ENCODE measurements at places on chromosomes 4 and X.

DNA sequence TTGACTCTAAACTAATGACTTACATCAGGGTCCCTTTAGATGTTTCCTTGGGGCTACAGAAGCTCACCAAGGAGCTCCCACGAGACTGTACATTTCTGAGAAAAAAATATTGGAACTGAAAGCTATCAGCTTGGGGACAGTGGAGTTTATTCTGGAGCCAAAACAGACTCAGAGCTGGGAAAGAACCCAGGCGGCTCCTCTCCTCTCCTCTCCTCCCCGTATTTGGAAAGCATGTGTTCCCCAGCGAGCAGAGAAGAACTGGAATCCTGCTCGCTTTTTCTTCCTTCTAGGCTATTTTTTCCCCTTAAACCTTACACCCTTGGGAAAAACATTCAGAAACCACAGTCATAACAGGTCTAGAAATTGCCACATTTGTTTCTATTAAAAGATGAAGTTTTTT, 4.3 kb upstream of the MAP7D3 start:
- no peak for DNase-seq

DNA sequence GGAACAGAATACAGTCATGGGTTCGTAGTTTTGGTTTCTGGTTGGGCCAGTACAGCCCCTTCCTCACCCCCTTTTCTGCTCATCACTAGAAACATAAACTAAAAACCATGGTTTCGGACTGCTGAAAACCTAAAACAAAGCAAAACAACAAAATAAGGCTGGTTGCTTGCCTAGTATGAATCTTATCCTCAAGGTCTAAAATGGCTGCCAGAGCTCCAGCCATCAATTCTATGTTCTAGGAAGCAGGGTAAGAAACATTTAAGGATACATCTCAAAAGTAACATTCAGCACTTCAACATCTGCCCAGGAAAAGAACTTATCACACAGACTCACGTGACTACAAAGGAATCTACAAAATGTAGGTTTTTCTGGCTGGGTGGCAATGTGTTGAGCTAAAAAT, 31.5 kb downstream of the PPP3CA start:
- no peak for DNase-seq

- DNase-seq = peak; percentile 40
These were observed 332.7 kb upstream of the IGFBP7 start for GRCh38 chr4:57442831-57443291.

DNA sequence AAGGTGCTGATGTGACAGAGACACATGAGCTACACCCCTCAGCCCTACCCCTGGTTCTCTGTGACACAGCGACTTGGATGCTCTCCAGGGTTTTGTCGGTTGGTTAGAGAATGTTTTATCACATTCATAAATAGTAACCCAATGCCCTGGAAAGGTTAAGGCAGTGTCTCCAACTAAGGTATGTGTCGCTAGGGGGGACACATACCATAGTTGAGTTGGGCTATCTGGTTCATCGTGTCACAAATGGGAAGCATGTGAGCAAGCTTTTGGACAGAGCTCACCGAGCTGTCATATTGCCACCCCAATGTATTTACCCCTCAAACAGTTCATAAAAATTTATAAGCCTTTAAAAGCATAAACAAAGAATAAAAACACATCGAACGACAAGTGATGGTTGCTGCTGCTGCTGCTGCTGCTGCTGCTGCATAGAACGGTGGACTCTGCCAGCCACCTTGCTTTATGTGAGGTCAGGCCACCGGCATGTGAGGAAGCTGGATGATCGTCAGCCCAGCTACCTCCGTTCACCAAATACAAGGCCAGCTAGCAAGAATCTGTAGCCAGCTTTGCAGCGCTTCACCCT, 55.9 kb downstream of the STOX2 start:
- DNase-seq = peak; percentile 11

GRCh38 chr4:71254451-71255012, 84.3 kb upstream of the SLC4A4 start:
- no peak for DNase-seq

DNA sequence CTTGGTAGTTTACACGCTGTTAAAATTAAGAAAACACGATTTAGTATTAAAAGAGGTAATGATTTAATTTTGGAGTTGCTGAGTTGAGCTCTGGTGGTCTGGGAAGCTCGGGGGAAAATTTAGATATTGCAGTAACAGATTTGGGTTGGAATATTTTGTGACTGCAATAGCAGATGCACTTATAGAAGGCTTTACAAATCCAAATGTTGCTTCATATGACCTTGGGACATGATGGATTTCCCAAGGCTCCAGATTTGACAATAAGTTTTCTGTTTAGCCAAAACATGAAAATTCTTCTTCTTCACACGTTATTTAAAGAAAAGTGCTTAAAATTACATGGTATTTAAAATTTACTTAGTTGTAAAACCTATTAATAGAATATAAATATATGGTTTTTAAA, 302.0 kb downstream of the SPRY1 start:
- no peak for DNase-seq

GRCh38 chr4:182640932-182641331, 276.3 kb downstream of the DCTD start:
- peak; percentile 88 for DNase-seq

GRCh38 chr4:61094854-61095598, 105.1 kb upstream of the ADGRL3 start:
- no peak for DNase-seq

DNA sequence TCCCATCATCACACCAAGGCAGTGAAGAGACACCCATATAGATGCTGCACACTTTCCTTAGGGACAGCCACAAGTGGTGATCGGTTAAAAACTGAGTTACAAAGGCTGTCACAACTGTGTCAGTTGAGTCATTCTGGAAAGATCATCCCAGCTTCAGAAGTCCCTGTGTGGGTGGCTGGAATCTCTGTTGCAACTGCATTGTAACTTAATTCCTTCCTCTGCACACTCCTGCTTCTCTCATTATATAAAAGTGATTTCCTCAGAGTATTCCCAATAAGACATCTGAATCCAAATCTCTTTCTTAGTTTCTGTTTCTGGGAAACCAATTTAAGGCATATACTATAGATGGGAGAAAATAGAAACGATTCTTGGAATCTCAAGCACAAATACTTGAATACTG, 88.1 kb downstream of the FSTL5 start:
- DNase-seq = no peak

GRCh38 chr4:170769862-170770261, 680.1 kb upstream of the AADAT start:
- no peak for DNase-seq

DNA sequence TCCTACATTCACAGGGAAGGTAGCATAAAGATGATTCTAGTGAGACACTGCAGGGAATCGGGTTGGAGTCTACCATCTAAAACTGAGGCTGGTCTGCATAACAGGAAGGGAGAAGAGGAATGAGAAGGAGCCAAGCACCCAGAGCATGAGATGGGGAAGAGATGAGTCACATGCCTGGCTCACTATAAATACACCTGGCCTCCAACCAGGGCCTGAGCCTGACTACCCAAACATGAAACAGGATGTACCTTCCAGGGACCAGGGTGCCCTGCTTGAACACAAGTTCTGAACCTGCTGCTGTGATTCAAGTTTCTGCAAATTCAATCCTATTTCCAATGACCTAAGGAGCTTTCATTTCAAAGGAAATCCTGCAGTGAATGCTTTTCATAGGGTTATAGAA, 24.9 kb downstream of the CD99L2 start:
- DNase-seq = no peak

DNA sequence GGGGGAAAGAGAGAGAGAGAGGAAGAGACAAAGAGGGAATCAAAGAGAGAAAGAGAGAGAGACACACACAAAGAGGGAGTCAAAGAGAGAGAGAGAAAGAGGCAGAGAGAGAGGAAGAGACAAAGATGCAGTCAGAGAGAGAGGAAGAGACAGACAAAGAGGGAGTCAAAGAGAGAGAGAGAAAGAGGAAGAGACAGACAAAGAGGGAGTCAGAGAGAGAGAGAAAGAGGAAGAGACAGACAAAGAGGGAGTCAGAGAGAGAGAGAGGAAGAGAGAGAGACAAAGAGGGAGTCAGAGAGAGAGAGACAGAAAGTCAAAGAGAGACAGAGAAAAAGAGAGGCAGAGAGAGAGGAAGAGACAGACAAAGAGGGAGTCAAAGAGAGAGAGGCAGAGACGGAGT, 45.5 kb downstream of the MAGEA9 start:
- no peak for DNase-seq

DNA sequence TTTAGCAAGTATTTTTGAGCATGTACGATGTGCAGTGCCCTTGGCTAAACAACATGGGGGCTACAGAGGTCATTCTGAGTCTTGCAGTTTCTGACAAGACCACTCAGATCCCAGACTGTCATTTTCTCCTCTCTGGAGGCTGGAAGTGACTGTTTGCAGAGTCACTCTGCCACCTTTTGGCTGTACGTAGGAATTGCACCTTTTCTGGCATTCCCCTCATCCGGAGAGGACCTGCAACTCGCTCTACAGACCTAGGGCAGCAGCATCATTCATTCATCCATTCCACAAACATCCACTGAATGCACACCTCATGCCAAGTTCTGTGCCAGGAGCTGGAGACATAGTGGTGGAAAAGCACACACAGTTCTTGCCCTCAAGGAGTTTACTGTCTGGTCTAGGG, 160.4 kb upstream of the GPR101 start:
- peak; percentile 18 for DNase-seq

- DNase-seq = no peak
These were observed 21.5 kb downstream of the SLC9A7 start for GRCh38 chrX:46737462-46737861.

- DNase-seq = no peak
These were observed 1.9 kb downstream of the ADGRA3 start for GRCh38 chr4:22514001-22514400.

- DNase-seq = no peak
These were observed 17.1 kb upstream of the TMEM150C start for GRCh38 chr4:82578935-82579334.

DNA sequence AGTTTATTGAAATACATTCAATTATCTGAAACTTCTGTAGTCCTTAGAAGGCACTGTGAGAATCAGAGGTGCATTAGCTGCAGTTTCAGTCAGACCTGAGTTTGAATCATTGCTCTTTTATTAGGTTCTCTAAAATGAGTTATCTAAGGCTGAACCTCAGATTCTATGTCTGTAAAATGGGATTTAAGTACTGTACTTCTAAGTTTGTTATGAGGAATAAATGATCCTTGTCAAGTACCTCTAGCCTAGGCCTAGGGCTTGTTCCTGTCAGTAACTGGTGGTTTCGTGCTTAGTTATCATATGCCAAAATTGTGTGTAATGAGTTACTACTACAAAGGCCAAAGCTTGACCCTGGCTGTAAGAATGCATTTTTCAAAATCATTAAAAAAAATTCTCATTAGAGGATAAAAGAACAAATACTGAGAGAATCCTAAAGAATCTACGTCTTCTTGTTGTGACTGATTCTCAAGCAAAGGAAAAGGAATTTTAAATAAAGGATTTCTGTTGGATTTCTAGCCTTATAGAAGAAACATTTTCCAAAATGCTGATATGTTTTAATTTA, 65.8 kb downstream of the SLIT2 start:
- no peak for DNase-seq

DNA sequence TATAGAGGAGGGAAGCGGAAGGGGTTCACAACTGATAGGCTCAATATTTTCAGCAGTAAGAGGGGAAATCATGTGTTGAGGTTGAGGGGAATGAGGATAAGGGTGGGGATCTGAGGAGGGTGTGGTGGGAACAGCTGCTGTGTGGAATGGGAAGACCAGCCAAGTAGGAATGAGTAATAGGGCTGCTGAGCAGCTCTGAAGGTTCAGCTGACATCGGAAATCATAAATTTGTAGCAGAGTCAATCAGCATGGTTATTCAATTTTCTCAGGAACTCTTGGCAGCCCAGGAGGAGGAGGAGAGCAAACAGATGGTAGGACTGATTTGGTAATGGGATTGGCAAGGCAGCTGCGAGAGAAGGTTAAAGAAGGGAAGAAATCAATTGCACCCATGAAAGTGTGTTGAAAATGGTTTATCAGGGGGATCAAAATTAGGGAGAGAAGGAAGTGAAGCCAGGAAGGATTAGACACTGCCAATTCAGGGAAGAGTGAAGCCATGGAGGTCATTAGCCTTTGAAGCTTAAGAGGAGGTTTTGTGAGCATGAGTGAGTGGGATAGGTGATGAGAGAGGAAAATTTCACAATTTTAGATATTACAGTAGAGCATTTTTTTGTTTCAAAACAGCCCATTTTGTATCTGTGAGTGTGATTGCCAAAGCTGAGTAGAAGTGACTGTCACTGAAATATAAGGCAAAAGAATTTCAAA, 82.6 kb downstream of the PCDH7 start:
- no peak for DNase-seq

DNA sequence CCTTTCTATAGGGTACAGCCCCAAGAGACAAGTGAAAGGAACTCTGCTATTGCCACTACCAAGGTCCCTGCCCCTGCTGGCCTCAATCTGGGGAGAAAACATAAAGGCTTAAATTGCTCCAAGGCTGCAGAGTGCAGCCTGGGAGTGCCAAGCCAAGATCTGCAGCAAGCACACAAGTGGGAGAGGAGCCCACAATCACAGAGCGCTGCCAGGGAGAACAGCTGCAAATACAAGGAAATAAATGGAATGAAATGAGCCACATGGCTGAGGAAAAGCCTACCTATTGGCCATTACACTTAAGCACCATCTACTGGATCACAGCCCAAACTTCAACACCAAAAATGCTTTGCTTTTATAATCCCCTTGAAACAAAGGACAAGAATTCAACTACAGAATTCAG, 582.4 kb downstream of the FAM133A start:
- no peak for DNase-seq

- DNase-seq = no peak
These were observed 72.0 kb downstream of the SPRY1 start for GRCh38 chr4:123468479-123469031.

GRCh38 chr4:118825799-118826198, 10.1 kb downstream of the SEC24D start:
- no peak for DNase-seq

DNA sequence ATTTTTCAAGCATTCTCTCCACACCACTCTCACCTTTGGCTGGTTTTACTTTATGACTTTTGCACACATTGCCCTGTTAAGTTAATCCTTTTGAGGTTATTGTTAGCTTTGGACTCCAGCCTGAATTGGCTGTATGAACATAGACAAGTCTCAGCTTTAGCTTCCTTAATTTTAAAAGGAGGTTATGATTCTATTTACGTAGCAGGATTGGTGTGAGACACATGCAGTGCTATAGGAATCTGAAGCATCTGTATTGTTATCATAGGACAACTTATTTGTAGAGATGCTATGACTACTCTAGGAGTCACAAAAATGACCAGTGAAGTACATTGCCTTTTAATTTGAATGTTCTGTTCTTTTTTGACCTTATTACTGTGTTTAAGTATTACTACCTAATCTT, 15.7 kb downstream of the PGAM4 start:
- no peak for DNase-seq

- no peak for DNase-seq
These were observed 192.9 kb upstream of the CNKSR2 start for GRCh38 chrX:21181232-21181853.

- DNase-seq = no peak
These were observed 60.2 kb downstream of the PDGFRA start for GRCh38 chr4:54289316-54289715.

Measured in NCI-H345 (cell line).